ENCODE measurements at places on chromosomes 1 and 21.

DNA sequence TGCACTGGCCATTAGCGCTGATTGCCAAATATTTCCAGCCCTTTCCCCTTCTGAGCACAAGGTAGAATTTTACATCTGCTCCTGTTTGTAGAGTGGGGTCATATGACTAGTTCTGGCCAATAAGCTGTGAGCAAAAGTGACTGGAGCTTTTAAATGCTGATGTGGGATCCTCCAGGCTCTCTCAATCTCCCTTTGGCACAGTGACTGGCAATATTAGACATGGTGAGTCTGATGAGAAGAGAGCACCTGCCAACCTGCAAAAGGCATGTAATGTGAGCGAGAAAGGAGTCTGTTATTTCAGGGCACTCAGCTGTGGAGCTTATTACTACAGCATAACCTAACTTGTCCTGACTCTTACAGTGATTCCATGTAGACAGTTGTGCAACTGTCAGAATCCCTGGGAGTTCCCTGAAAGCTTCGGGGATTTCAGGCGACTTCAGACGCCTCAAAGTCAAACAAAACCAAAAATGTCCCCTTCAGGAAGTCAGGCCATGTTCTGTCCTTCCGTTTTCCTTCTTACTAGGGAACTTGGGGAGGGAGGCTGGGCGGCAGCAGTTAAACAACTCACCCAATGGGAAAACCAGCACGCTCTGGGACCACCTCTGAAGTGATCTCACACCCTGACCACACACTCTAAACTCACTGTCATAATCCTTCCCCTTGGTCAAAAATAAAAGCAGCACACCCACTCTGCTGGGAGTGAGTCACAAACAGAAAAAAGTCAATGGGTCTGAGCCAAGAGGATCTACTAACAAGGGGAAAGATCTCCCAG, 3.6 kb upstream of the RASSF5 start:
- no peak for DNase-seq

- DNase-seq, result no peak
These were observed 22.7 kb downstream of the NDUFS5 start for GRCh38 chr1:39048745-39049370.

DNA sequence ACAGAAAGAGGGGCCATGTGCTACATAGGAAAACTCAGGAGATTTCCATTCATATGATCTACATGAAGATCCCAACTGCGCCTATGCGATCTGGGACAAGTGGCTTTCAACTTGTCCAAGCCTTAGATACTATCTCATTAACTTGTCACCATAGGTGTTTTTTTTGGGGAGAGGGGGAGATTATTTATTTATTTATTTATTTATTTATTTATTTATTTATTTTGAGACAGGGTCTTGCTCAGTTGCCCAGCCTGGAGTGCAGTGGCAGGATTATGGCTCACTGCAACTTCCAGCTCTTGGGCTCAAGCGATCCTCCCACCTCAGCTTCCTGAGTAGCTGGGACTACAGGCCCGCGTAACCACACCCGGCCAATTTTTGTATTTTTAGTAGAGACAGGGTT, 11.3 kb downstream of the FABP3 start:
- DNase-seq, result no peak

DNA sequence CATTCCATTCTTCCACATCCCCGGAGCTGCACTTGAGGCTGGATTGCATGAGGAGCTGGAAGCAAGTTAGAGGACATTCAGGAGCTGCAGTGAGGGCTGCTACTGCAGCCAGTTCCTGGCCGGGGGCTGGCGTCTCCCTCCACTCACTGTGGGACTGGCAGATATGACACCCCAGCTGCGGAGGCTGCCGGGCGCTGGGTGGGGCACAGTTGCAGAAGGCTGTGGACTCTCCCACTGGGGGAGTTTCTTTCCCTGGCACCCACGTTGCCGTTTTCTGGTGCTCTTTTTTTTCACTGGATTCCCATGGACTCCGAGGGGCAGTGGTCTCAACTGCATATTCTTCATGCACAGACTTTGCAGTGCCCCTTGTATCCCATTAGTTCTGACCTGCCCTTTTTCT, 351.1 kb upstream of the AJAP1 start:
- DNase-seq, result no peak

- no peak for DNase-seq
These were observed 36.8 kb upstream of the PKN2 start for GRCh38 chr1:88647249-88647645.

DNA sequence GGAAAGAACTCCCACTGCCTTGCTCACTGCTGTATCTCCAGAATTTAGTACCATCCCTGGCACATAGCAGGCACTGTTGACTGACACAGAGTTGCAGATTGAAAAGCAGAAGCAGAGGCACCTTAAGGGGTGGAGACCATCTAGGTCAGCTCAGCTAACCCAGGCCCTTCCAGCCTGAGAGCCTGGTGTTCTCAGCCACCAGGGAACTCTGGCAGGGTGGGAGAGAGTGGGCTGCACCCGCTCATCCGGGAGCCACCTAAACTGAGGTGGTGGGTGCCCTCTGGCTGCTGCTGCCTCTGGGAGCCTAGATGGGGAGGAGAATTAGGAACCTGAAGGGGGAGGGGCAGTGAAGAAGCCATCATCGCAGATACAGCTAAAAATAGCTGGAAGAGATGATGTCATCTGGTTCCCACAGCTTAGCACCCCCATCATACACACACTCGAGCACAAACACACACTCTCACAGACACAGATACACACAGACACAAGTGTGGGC, 1.5 kb upstream of the TSPAN1 start:
- DNase-seq, result no peak

DNA sequence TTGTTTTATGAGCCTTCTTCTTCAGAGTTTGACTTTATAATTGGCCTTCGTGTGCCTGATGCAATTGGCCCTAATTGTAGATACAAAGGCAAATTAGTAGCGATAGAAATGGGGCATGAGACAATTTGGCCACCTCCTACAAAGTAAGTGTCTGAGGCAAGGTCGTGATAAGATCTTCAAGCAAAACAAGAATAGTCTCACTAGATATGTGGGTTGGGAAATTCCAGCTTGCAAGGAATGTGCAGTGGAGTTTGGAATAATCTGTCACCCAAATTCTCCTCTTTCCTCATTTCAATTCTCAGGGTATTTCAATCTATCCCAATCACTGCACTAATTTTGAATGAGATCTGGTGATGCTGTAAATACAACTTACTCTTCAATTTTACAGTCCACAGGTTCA, 11.4 kb upstream of the TSNAX start:
- no peak for DNase-seq

GRCh38 chr1:47611992-47612391, 174.1 kb downstream of the FOXD2 start:
- DNase-seq, result no peak
